ENCODE measurements at places on chromosomes 5 and 9.
A peak's percentile ranks its signal among the peaks of the same experiment; 100 is the strongest.

- no peak for DNase-seq
These were observed 48.1 kb upstream of the FCN2 start for GRCh38 chr9:134832471-134832870.

GRCh38 chr9:109052416-109052815 is 39.1 kb upstream of the CTNNAL1 start:
- no peak for DNase-seq

DNA sequence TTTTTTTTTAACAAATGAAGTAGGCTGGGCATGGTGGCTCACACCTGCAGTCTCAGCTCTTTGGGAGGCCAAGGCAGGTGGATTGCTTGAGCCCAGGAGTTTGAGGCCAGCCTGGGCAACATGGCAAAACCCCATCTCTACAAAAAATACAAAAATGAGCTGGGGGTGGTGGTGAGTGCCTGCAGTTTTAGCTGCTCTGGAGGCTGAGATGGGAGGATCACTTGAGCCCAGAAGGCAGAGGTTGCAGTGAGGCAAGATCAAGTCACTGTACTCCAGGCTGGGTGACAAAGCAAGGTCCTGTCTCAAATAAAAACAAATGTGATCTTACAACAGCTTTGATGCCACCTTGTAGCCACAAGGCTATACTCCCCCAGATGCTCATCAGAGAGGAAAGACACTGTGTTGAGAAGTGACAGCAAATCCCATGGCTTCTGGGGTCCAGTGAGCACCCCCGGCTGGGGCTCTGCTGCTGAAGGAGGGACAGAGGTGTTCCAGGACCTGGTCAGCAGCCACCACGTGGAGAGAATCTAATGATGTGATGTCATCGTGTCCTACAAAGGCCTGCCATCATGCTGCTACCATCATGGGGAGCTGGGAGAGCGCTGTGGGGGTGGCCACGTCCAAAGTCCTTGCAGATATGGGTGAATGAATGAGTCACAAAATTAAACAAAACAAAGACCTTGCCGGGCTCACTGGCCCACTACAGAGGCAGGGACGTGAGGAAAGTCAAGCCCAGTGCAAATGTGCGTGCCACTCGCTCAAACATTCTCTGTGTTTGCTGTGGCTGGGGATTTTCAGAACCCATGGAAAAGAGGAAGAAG is 60.7 kb downstream of the PRRT1B start:
- DNase-seq = no peak

DNA sequence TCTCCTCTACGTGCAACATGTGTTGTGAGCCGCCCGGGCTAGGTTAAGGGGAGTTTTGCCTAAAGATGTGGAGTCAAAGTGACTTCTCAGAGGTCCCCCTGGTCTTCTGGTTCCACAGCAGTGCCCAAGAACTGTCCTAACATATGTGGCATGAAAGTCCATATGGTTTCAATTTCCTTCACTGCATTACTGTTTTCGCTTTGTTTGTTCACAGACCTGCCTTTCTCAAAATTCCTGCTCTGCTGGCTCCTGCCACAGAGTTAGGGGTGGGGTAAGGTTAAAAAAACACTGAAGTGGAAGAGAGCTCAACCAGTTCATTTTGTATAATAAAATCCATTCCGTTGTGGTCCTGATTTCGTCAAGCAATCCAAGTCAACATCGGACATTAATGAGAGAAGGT is 289.4 kb downstream of the DMAC1 start:
- no peak for DNase-seq

- no peak for DNase-seq
These were observed 67.5 kb upstream of the CCNG1 start for GRCh38 chr5:163369776-163370385.

DNA sequence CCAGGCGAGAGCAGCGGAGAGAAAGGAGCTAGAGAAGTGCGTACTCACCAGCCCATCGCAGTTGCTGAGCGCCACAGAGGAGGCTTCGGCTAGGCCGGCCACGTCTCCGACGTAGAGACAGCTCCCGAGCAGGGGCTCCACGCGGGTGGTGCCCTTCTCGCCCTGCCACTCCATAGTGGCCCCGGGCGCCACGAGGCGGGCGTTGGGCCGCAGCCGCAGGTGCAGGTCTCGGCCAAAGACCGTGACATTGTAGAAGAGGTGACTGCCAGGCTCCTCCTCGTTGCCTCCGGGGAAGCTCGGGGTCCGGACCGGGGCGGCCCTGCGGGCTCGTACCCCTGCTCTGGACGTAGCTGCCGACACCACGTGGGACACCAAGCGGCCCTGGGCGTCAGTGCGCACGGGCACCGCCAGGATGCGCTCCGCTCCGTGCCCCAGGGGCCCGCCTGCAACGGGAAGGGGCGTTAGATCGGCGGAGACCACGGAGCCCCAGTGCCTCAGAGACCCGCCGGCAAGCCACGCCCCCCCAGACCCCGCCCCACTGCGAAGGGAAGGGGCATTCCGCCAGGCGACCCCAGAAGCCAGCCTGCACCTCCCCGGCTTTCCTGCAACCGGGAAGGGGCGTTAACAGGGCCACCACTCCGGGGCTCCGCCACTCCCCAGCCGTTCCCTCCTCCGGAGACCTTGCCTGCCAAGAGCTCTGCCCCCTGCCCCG is 1.4 kb downstream of the ADAMTS2 start:
- no peak for DNase-seq

DNA sequence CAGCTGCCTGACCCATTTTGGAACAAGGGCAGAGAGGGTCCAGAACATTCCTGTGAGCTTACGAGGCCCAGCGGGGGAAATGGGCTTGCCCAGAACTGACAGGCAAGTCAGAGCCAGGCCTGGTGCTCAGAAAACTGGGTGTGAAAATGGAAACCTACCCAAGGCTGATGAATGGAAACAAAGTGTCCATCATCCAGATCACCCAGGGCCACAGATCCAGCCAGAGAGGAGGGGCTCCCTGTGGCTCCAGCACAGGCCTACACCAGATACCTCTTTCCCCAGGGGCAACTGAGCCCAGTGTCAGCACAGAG is 3.1 kb downstream of the CLTB start:
- DNase-seq = no peak

GRCh38 chr9:117744369-117744768 is 40.2 kb downstream of the TLR4 start:
- DNase-seq = no peak

DNA sequence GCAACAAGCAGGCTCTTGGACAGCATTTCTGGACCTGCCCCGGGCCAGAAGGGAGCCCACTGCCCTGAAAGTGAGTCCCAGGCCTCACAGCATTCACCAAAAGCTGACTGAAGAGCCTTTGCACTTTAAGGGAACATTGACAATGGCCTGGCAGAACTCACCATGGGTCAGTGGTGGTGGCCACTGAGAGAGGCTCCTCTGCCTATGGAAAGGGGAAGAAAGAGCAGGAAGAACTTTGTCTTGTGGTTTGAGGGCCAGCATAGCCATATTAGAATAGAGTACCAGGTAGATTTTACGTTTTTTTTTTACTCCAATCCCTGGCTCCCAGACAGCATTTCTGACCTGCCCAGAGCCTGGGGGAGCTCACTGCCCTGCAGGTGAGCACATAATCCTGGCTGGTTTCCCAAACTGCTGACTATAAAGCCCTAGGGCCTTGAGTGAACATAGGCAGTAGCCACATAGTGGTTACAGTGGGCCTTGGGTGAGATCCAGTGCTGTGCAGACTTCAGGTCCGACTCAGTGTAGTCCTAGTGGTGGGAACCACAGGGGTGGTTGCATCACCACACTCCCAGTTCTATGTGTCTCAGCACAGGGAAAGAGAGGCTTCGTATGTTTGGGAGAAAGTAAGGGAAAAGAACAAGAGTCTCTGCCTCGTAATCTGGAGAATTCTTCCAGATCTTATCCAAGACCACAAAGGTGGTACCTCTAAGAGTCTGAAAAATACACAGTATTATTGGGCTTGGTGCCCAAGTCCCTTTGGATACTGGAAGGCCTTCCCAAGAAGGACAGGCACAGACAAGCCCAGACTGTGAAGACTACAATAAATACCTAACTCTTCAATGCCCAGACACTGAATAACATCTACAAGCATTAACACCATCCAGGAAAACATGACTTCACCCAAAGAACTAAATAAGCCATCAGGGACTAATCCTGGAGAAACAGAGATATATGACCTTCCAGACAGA is 89.5 kb downstream of the TSSK1B start:
- DNase-seq = no peak

DNA sequence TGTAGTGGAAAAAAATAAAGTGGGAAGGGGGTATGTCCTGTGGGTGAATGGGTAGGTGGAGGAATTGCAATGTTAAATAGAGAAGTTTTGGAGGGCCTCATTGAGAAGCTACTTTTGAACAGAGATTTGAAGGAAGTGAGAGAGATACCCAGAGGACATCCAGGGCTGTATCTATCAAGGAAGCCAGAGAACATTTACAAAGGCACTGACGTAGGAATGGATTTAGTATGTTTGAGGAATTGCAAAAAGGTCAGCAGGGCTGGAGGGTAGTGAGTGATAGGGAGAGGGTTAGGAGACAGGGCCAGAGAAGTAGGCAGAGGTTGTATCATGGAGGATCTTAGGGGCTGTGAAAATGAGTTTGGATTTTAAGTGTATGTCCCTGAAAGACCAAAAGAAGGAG is 13.9 kb downstream of the PTTG1 start:
- no peak for DNase-seq

DNA sequence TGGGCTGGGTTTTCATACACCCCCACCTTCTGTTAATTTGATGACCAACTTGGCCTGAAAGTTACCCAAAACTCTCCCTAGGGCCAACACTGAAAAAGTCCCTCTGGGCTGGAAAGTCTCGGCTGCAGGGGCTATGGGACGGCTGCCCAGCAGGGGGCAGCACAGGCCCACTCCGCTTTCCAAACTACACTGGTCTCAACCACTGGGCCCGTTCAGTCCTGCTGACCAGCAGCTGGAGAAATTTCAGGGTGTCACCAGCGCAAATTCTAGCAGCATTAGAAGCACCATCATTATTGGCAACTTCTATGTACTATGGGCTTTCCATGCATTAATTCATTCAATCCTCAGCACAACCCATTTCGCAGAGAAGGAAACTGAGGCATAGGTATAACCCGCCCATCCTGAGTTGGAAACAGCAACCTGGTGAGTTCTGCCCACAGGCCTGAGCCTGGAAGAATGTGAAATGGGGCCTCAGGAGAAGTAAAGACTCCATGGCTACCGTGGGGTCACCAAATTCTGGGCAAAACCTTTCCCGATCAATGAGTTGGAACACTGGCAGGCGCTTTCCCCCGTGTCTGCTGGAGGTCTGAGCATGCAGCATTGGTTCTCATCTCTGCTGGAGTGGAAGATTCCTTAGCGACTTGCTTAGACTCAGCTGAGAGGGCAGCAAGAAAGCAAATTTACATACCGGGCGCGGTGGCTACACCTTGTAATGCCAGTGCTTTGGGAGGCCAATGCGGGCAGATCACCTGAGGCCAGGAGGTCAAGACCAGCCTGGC is 9.7 kb downstream of the ORM2 start:
- peak; percentile 55 for DNase-seq

DNA sequence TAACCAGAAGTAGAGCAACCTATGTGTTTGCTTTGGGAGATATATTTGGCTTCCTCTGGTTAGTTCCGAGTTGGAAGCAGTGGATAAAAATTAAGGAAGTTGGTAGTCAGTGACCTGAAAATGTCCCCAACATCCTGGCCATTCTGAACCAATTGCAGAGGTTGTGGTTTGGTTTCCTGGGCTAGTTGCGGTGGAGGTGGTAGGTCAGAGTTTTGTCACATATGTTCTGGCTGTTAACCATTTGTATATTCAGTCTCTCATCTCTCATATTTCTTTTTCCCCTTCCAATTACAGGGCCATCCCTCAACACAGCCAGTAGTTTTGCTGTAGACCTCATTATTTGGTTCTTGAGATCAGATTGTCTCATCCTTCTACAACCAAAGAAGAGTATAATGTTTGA is 1026.9 kb downstream of the PTPRD start:
- no peak for DNase-seq

GRCh38 chr5:139052975-139053374 is 145.2 kb downstream of the SIL1 start:
- no peak for DNase-seq
